ENCODE measurements at places on chromosomes 4 and X.

DNA sequence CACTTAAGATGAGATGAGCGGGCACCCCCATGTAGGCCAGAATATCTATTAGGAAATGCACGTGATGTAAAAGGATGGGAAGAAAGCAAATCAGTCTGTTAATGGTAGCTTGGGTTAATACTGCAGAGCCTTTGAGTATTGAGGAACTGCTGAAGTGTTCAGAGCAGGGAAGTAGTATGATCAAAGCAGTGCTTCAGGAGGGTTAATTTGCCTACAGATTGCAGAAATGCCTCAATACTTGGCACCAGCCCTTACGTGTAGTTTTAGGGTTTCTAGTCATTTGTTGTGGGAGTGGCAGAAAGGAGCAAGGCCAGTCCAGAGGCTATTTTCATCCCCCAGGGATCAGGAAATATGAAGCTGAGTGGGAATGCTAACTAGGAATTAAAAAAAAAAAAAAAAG lies 19.7 kb downstream of the ZFX start:
- DNase-seq, result no peak

DNA sequence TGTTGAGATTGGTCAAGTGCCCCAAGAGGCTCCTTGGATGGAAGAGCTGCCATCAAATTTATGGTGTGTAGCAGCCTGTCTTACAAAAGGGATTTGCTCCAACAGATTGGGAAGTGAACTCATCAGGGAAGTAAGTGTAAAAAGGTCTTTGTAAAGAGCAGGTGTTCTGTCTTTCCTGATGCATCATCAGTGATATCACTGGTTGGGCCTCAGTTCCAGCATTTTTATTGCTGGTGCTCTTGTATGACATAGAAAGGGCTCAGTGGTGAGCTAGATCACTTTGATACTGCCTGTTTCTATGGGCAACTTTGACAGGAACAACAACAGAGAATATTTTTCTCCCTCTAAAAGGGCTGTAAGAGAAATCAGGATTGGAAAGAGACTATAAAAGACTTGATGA lies 8.7 kb upstream of the GABRE start:
- DNase-seq, result no peak

DNA sequence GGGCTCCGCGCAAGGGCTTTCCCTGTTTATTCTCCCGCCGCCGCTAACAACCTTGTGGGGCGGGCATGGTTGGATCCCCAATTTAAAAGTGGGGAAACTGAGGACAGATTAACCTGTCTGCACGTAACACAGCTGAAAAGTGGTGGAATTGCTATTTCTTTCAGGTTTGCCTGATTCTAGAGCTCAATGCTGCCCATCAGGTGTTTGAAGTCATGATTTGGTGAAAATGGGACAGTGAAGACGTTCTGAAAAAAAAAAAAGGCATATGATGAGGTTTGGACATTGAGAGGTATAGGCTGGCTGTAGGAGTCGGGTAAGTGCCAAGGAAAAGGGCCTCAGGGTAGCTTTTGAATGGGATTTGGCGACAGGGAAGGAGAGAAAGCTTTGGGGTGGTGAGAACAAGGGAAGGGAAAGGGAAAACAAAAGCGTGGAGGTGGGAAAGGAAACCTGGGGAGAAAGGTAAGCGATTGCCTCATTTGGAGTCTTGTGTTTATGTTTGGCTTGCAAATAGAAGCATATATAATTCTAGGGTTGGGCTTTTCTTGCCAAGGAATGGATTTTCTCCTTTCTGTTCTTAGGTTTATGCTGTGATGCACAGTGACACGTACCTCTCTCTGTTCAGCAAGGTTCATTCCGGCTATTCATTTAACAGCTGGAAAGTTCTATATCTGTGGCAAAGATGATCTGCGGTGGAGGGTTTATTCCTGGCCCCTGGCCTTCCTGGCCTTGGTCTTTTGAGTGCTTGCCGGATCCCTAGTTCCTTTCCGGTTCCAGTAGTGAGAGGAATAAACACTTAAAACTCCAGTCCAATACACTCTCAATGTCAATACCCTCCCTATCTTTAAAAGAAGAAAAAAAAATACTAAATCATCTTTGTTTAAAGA lies 2.4 kb upstream of the STIM2 start:
- DNase-seq, result no peak

DNA sequence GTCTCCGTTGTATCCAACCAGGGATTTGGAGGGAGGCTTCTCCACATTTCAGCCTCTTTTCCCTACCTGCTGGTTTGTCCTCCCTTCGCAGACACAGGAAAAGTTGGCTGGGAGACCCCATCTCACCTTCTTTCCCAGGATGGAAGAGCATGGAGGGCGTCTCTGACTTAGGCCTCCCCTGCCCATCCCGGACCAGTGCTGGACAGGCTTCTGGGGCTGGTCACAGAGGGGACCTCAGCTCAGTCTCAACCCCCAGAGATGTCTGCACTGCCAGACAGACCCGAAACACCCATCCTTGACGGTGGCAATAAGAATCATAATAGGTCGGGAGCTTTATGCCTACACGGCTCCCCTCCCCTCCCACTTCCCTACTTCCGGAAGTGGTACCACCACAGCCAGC lies 1.6 kb downstream of the WFS1 start:
- DNase-seq, result no peak

GRCh38 chr4:73487233-73487632 lies 5.7 kb downstream of the AFM start:
- no peak for DNase-seq

- DNase-seq, result no peak
Measured at GRCh38 chrX:120660637-120661036, 30.8 kb upstream of the C1GALT1C1 start.

DNA sequence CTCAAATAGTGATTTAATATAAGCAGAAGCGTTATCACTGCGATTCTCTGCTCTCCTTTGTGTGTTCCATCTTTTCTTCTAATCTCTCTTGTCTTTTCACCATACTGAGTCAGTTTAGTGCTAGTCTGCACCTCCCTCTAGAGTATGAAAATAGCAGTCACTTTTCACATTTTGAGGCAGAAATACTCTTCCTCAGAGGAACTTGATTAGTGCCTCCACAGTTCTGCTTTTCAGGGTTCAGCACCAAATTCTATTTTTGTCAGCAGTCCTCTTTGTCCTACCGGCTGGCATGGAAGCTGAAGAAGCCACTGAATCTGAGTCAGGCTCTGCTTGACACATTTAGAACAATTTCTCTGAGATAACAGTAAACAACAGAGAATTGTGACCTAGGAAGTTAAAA lies 49.7 kb upstream of the ANKRD17 start:
- DNase-seq, result no peak

- no peak for DNase-seq
Measured at GRCh38 chrX:10011261-10011931, 44.2 kb downstream of the CLDN34 start.

DNA sequence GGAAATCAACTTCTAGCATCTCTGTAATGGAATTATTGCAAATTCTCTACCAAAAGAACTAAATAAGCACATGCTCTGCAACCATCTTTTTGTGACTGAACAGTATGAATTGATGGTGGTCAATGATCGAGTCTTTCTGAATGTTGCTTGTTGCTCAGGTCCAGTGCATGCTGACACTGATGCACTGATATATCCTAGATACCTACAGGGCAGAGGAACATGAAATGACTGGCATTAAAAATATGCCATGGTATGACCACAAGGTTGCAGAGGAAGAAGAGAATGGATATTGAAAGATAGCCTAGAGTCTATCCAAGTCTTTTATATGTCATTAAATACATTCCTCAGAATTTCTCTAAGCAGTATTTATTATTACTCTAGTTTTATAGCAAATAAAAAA lies 692.8 kb upstream of the TENM3 start:
- DNase-seq, result no peak

DNA sequence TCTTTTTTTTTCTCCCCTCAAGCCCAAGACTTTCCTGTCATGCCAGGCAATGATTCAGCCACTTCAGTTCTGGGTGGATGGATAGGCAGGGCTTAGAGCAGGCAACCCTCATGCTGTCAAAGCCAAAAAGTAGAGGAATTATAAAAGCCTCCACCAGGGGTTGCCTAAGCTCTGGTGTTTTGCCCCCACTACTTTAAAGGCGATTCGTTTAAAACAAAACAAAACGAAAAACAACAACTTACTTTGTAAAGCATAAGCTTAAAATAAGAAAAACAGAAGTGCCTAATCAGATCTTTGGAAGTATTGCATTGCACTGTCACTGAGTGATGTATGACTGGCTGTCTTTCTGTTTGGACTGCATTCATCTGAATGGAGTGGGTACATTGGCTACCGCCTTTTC lies 5.3 kb upstream of the IDS start:
- DNase-seq, result no peak

DNA sequence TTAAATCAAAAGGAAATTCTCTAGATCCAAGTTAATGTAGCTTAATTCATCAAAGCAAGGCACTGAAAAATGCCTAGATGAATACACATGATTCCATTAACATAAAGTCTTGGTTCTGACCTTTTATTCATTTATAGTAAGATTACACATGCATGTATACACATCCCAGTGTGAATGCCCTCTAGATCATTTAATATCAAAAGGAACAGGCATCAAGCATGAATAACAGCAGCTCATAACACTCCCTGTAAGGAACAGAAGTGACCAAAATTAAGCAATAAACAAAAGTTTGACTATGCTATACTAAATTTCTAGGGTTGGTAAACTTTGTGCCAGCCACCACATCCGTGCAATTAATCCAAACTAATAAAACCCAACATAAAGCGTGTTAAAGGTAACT lies 511.5 kb downstream of the SPIN4 start:
- no peak for DNase-seq

DNA sequence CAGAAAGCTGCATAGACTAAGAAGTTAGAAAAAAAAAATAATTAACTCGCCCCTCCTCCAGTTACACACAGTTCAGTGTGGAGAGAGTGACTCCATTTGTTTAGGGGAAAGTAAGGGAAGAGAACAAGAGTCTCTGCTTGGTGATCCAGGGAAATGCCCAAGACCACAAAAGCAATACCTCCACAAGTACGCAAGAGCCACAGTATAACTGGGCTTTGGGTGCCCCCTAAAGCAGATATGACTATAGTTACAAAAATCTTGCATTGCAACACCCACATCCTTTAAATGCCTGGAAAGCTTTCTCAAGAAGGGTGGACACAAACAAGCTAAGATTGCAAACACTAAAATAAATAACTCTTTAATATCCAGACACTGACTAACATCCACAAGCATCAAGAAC lies 164.2 kb upstream of the NRK start:
- no peak for DNase-seq

- DNase-seq, result no peak
Measured at GRCh38 chrX:53713987-53714579, 27.6 kb upstream of the HUWE1 start.

Data from stimulated activated CD8-positive, alpha-beta memory T cell treated with anti-CD3 and anti-CD28 coated beads, Interleukin-15, amount 100 ng/mL, for 4 hours (primary cell).